ENCODE measurements at places on chromosomes 6 and 20.

GRCh38 chr6:14510038-14510437 lies 392.5 kb downstream of the CD83 start:
- DNase-seq: no peak

DNA sequence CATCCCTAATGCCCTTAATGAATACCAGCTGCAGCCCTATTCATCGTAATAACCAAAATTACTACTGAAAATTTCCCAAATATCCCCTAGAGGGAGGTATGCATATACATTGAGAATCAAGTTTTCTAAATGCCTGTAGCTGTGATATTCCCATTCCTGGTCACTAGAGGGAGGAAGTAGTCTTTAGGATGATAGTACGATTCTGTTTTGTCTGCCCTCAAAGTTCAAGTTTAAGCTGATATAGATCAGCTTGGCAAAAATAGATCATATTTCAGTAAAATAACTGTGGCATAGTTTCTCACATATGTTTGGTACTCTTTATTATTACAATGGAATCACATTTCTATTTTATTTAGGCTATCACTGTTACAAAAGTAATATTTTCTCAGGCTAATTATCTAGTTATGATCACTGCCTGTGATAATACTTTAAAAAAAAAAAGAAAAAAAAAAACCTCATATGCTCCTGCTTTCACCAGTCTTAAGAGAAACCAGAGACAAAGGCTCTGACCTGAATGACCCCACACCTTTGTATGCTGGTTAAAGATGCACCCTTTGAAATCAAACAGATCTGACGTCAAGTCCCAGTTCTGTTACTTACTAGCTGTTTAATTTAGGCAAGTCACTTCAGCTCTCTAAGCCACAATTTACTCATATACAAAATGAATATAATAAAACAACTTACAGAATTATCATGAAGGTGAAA lies 11.0 kb downstream of the TSPYL1 start:
- DNase-seq: no peak

- no peak for DNase-seq
Observed at GRCh38 chr20:36051318-36052116, 83.1 kb downstream of the CNBD2 start.

DNA sequence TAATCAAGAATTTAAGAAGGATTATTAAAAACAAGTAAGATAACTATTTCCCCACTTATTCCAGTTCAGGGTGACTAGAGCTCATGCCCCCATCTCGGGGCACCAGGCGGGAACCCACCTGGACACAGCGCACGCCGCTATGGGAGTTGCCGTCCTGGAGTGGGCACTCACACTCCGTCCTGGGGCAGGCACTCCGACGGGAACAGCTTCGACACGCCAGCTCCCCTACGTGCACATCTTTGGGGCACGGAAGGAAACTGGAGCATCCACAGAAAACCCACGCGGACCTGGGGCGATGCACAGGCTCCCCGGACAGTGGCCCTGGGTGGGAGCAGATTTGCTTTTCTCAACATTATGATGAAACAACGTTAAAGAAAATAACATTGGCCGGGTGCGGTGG lies 52.0 kb upstream of the GATA5 start:
- no peak for DNase-seq

- DNase-seq: no peak
Observed at GRCh38 chr6:108115598-108116058, 41.1 kb upstream of the OSTM1 start.

DNA sequence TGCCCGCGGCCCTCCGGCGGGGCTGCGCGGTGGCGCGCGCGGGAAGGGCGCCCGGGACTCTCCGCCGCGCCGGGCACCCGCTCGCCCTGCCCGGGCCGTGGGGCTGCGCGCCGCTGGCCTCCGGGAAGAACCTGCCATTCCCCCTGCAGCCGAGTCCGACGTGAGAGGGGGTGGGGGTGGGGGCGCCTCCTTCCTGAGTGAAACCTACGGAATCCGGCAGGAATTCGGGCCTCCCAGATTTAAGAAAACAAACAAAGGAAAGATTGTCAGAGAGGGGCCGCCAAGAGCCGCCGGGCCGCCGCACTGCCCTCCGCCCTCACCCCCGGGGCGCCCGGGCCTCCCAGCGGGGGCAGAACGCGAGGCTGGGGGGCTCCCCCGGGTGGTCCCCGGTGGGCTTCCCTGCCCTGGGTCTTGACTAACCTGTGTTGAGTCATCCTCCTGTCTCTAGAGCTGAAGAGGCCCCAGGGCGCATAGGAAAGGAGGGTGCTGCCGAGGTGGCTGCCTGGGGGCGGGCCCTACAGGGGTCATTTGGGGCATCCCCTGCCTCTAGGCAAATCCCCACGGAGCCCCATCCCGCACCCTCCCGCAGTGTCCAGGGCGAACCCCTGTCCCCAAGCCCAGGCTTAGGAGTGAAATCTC lies 42.2 kb upstream of the FOXP4 start:
- no peak for DNase-seq

GRCh38 chr6:50381099-50381415 lies 331.3 kb upstream of the DEFB112 start:
- peak; percentile 1 for DNase-seq

GRCh38 chr6:45209762-45210161 lies 118.4 kb upstream of the RUNX2 start:
- no peak for DNase-seq

DNA sequence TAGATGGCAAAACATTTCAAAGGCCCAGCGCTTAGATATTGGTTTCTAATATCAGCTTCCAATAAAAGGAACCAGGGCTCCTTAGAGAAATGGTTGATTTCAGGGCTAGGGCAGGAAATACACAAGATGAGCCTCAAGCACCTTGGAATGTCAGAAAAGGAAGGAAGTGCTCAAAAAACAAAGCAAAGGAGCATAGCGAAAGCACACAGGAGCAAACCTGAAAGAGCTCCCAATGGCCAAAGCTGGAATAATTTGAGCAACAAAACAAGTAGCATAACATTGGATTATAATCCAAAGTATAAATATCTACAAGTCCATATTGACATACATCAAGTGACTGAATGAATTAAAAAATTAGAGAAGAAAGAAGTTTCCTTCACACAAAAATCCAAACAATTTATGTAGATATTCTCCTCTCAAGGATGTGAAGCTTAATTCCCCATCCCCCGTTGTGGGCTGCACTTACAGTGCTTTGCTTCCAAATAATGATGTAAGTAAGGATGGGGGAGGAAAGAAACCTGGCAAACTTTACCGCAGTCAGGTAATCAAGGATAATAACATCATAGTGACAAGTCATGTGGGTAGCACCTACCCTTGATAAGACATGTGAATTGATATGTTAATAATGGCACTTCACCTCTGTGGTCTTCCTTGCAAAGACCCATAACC lies 132.9 kb upstream of the DST start:
- DNase-seq: peak; percentile 60

GRCh38 chr6:154736618-154737259 lies 3.5 kb downstream of the SCAF8 start:
- no peak for DNase-seq

DNA sequence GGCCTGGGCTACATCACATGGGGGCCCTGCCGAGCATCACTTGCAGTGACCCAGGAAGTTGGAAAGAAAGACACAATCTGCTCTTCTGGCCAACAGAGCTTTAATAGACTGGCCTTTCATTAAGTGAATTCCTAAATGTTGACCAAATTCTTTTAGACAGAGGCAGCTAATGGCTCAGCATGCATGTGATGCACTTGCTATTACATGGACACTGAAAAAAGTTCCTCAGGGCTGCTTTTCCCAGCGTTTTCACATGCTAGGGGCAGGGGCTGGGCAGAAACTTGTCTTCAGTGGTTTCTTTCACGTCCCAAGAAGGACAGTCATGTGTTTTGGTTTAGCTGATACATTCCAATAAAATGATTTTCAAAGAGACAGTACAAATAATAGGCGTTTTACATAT lies 651.0 kb upstream of the SLC35B3 start:
- DNase-seq: no peak

GRCh38 chr20:57851796-57852195 lies 142.0 kb upstream of the PMEPA1 start:
- no peak for DNase-seq

DNA sequence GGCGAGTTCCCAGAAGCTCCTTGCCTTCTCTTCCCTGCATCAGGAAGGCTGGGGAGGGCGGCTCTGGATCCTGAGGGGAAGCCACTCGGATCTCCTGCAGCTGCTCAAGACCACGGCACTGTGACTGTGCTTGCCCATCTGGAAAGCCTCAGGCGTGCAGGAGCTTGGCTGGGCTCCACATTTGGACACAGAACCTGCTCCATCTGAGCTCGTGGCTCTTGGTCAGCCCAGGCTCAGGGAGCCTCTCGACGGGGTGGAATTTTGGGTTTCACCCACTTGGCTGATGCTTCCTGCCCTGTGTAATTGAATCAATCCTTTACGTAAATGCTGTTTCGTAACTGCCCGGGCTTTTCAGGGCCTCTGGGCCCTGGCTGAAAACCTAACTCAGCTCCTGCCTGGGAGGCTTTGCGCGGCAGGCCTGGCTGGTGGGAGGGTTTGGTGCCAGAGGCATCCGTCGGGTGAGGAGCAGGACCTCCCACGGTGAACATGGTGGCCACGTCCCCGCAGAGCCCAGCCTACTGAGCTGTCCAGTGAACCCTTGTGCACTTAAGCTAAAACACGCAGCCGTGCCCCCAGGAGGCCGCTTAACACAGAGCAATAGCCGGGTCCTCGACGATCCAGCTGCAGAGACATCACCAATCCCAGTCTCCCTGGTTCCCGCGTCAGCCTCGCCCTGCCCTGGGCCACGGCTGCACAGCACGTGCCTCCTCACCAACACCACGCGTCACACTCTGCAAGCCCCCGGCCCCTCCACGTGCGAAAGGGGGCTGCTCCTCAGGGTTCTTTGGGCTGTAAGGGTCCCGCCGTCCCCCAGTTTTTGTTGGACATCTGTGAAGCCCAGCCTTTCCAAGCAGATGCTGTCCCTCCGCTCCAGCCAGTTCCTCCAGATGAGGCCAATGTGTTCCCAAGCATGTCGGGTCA lies 241.0 kb downstream of the DLL1 start:
- no peak for DNase-seq

DNA sequence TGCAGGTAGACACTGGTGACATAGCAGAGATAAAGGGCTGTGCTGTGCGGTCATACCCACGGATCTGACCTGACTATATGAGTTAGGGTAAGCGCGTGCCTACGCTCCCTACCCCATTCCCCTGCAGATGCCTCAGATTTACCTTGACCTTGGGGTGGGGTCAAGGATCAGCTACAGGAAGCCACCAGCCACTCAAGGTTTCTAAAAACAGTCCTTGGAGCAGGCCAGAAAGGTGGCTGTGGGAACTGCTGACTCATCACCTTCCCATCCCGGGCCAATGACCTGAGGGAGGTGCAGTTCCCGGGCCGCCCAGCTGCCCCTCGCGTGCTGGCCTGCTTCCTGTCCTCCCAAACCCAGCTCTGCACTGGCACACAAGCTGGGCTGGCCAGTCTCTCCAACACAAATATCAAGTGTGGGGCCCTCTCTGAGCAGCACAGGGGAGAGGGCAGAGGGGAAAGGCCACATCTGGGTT lies 23.0 kb downstream of the KCNK5 start:
- DNase-seq: no peak

DNA sequence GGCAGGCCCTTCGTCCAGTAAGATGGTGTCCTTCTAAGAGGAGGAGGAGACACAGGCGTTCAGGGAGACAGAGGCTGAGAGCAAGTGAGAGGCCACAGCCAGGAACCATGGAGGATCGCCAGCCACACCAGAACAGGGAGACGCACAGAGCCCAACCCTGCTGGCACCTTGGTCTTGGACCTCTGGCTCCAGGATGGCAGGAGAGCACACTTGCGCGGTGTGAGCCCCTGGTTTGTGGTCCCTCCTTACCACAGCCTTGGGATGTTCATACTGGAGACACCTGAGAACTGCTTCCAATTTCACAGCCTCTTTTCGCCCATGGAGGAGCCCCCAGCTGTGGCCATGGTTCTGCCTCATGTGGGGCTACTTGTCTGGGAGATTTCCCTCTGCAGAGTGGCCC lies 222.4 kb downstream of the DLL1 start:
- DNase-seq: no peak

DNA sequence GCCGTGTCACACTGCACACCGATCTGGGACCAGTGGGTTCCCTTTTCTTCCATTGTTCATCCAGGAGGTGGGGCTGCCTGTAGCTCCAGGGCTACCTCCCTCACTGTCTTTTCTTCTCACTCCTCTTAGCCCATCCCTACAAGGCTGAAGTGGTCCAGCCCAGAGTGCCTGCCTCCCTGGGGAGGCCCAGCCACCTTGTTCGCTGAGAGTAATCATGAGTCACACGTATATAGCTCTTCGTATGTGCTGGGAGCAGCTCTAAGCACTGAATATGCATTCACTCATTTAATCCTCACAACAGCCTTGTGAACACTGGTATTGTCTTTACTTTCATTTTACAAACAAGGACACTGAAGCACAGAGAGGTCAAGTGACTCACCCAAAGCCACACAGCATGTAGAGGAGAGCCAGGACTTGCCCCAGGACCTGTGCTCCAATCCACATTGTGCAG lies 14.7 kb upstream of the CCDC167 start:
- no peak for DNase-seq

- DNase-seq: no peak
Observed at GRCh38 chr6:8446391-8446790, 11.0 kb upstream of the SLC35B3 start.

- DNase-seq: peak; percentile 85
Observed at GRCh38 chr6:157552081-157552747, 171.2 kb downstream of the ZDHHC14 start.

GRCh38 chr6:129583866-129584265 lies 126.1 kb downstream of the ARHGAP18 start:
- no peak for DNase-seq

DNA sequence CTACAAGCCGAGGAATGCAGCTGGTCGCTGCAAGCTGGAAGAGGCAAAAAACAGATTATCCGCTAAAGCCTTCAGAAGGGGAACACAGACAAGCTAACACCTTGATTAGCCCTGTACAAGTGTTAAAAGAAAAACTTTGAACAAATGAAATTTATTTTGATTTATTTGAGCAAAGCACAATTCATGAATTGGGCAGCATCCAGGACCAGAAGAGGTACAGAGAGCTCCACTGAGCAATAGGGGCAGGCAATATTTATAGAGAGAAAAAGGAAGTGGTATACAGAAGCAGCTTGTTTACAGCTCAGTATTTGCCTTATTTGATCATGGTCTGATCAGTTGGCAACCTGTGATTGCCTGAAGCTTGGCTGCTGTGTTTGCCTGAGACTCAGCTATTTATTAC lies 17.6 kb downstream of the HLA-DOB start:
- DNase-seq: no peak

GRCh38 chr6:4907602-4908001 lies 96.2 kb downstream of the RPP40 start:
- no peak for DNase-seq

GRCh38 chr6:135852746-135853145 lies 1.2 kb downstream of the PDE7B start:
- no peak for DNase-seq

- no peak for DNase-seq
Observed at GRCh38 chr20:36604952-36605398, 604 bp upstream of the RAB5IF start.

GRCh38 chr20:17003170-17003870 lies 223.5 kb upstream of the PCSK2 start:
- DNase-seq: no peak

DNA sequence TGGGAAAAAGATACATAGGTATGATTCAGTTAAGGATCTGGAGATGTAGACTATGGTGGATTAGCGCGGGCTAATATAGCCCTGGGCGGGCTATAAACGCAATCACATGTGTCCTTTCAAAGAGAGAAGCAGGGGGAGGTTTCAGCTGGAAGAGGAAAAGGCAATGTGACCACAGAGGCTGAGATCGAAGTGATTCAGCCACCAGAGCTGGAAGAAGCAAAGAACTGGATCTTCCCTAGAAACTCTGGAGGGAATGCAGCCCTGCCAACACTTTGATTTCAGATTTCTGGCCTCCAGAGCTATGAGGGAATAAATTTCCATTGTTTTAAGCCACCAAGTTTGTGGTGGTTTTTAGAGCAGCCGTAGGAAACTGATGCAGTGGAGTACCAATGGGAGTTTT lies 81.5 kb upstream of the NHSL1 start:
- no peak for DNase-seq

Data from NT2/D1 (cell line).